ENCODE measurements at places on chromosomes 7 and 10. TPM values are rescaled to one million over a fixed set of nuclear protein-coding genes. Genes with fewer than 3 reads are reported as not detected.
A peak's percentile ranks its signal among the peaks of the same experiment; 100 is the strongest.

DNA sequence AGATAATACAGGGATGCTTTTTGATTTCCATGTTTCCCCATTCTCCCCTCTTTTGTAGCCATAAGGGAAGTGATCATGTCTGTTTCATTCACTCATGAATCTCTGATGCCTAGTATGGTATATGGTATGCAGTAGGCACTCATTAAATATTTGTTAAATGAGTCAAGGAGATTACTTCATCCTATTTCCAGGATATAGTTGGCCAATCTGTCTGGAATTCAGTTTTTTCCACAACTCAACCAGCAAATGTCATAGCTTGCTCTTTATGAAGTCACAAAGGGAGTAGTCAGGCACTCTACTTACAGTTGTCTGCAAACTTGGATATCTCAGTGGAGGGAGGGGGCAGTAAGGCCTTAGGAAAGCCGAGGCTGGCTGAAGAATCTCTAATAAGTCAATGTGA, 853.6 kb downstream of the LRMDA start:
- peak; percentile 62 for DNase-seq

DNA sequence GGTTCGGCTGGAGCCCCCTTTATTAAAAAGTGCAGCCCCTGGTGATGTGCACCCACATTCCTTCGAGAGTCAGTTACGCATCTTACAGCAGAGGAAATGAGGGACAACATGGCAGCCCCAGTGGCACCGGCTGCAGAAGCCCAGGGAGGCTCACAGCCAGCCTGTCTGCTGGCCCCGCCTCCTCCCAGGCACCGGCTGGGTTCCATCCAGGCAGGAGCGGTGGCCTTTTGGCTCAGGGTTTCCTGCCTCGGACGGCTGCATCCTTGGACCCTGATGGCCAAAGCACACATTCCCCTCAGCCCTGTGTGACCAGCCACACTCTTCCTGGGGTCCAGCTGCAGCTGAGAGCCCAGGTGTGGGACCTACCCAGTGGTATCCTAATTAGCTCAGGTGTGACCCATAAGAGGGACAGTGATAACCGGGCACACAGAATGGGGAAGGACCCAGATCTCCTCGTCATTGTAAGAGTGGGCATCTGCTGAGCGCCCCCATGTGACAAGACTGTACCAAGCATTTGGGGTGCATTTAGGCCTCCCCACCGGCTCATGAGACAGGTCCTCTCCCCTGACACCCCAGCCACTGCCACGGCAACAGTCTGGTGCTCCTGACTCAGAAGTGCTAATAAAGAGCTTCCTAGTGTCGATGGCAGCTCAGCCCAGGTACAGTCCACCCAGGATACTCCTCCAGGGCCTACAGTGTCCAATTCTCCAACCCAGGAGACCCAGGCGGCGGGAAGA, 63.3 kb upstream of the CHST15 start:
- DNase-seq = no peak

DNA sequence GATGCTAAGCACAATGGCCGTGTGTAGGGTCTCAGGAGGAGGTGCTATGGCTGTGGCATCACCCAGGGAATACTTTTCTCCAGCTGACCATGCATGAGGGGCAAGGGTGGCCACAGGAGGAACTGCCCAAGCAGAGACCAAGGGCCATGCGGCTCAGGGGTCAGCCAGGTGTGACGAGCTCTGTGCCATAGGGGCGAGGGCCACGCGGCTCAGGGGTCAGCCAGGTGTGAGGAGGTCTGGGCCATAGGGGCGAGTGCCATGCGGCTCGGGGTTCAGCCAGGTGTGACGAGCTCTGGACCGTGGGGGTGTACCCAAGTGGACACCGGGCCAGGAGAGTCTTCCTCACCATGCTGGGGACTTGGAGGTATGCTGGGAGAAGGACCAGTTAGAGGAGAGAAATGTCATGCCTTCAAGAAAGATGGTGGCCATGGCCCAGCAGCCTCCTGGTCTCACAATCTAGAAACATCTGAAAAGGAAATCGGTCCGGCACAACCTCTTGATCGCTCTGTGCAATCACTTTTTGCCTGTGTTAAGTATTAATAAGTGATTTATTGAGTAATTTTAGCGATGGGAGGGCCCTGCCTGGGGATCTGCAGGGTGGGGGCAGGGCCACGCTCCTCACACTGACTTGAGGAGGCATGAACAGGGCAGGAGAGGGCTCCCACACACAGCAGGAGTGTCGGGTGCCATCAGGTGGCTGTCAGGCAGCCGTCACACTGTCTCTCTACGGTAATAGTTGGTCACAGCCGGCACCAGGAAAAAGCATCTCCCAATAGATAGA, 265.0 kb downstream of the ADARB2 start:
- no peak for DNase-seq

GRCh38 chr7:95434557-95435421, at the start of gene PON2:
PON2 (minus strand) TSS chr7:95435028; CDS start chr7:95434951, 77 bp downstream.
- no peak for DNase-seq

DNA sequence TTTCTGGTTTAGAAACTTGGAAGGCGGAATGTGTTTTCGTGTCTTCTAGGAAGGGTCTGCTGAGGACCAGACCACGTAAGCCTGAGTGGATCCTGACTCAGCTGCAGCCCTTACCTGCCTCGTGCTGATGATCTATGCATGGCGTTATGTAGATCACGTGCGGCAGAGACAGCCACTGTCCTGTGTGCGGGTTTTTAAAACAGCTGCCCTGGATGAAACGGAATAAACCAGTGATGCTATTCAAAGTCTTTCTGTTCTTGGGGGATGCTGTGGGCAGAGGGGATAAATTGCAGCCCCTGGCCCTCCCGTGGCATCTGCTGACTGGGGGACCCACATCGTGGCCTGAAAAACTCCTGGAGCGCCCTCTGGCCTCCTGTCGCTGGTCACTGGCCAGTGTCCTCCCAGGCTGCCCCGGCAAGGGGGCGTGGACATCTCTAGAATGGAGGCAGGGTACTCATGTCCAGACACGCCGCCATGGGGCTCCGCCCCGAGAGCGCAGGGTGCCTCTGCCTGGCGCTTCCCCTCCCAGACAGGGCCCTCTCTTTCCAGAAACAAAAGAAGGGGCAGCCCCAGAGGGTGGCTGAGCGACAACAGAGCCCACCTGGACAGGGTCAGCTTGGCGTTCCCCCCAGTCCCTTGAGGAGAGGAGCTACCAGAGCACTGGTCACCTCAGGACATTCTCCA, 13.2 kb downstream of the ALKBH4 start:
- no peak for DNase-seq

- no peak for DNase-seq
Observed at GRCh38 chr10:119919826-119920225, 27.3 kb downstream of the SEC23IP start.

DNA sequence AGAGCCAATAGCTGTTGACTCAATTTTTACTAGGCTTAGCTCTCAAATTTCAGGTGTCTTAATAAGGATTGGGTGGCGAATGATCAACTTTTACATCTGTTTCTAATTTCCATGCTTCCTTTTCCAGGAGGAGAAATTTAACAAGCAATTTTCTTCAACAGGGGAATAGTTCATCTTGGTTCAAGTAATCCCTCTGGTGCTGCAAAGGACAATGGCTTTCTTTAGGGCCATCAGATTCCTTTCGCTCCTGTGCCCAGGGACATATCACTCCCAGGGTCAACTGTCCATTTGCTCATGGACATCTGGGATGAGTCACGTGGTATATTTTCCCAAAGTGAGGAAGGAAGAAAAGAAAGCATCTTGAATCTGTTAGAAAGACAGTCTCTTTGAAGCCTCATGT, 313.3 kb downstream of the FRMD4A start:
- DNase-seq = peak; percentile 73

DNA sequence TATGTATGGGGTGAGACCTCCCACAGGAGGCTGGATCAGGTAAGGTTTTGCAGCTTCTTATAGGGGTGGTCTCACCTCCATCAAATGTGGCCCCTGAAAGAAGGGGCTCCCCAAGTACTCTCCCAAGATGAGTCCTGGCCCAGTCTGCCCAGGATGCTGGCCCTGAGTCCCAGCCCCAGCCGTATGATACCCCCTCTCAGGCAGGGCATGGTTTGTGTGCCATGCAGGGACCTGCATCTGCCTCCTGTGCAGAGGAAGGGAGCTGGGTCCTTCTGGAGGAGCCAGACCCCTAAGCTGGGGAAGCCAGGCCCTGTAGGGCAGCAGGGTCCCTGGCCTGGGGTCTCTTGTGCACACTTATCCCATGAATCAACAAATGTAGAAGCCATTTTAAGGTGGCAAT, 35.1 kb upstream of the ZNF716 start:
- no peak for DNase-seq

GRCh38 chr10:34294137-34294536, 521.0 kb downstream of the PARD3 start:
- no peak for DNase-seq

DNA sequence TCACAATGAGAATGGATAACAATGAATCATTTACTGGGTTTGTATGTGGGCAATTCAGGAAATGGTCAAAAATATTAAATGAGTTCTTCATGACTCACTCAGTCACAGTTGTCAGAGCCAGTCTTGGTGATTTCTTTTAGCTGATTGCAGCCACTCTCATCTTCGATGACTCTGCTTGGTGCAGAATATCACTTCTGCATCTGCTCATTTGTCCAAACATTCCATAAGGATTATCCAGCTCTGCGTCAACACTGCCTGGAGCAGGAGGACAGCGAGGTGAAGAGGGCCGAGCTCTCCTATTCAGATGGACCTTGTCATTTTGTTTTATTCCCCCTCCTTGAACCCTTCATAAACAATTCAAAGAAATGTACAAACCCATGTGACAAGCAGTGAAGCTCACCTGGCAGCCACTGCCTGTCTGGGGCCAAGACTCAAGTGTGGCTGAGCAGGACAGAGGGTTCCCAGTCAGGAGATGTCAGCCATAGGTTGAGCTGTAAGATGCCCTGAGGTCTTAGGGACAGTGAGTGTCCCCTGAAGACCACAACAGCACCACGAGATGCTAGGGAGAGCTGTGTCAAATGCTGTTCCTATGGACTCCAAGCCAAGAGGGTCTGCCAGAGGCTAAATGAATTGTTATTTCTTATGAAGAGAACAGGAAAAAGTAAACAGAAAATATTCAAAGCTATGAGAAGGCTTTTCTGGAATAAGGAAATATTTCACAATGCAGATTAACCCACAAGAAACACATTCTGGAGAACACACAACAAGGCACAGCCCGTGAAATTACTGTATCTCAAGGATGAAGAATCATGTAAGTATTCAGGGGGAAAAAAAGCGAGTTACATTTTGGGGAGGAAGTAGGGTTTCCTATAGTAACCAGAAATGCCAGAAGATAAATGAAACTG, 33.1 kb upstream of the EGFR start:
- DNase-seq = peak; percentile 74

GRCh38 chr7:95046494-95047240, 139.3 kb downstream of the PPP1R9A start:
- DNase-seq = no peak

DNA sequence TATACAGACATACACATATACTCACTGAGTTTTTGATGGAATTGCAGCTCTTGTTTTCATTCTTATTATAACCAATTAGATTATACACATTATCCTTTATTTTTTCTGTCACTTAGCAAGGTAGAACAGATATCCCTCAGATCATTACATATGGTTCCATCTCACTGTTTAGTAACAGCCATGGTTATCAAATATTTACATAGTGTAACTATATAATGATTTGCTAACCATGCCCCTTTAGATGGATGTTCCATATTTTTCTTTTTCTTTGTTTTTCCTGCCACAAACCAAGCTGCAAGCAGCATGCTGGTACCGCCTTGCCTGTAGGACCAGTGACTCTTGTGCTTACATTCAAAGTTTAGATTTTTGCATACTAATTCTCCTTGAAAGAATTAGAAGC, 163.4 kb upstream of the NFE2L3 start:
- DNase-seq = no peak

DNA sequence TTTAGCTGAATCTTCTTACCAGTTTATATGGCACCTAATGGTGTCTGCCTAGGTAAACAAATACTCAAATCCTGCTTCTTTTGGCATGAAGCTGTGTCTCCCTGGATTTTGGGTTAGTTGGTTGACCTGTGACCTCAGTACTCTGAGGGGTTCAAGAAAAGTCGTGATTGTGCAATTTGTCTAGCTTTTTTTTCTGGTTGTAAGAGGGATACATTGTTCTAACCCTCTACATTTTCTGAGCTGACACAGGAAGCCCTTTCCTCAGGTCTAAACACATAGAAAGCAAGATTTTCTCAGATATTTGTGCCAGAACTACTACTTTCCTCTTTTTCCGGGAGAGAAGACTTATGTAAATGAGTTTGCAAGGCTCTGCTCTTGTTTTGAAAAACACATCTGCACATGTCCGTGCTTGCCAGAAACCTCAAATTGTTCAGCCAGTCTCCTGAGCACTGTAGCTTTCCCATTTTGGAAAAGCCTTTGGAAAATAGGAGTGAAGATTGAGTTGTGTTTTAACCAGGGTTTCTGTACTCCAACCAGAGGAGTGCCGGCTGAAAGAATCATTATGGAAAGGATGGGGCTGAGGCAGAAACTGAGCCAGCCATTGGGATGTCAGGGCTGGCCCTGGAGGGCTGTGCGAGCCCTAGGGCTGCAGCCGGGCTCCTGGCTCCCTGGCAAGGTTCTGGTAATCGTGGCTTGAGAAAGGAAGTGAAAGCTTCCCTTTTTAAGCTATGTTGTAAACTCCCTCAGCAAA, 31.3 kb upstream of the CXCL12 start:
- no peak for DNase-seq

DNA sequence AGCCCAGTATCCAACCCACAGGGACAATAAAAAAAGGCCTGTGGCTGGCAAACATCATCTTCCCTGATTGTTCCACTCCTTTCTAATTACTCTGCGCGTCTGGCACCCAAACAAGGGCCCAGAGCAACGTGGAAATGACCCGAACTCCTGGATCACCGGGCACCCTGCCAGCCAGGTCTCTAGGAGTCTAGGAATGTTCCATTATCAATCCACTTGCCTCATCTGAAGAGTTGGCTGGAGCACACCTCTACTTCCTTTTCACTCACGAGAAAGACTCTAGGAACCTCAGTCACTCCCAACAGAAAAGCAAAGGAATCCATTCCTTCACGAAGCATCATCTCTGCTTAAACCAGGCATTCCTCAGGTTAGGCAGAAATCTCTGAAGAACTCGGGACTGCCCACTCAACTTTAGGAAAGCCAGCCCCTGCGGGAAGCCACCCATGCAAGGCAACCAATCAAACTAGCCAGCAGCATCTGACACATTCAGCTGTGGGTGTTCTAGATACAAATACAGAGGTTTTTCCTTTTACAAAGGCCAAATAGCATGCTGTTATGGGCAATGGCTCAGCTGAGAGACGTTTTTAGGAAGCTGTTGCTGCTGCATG, 37.7 kb downstream of the ATXN7L1 start:
- no peak for DNase-seq

Gene ANKRD1
- 3.2 TPM for polyA plus RNA-seq

Gene TMEM178B
- 0.43 TPM for polyA plus RNA-seq

Gene TBXAS1
- polyA plus RNA-seq = 0.16 TPM

Gene LIPM
- not detected for polyA plus RNA-seq

Gene TMEM270
- not detected for polyA plus RNA-seq

Gene PCGF5
- polyA plus RNA-seq = 18.9 TPM

Gene MARVELD1
- 79.4 TPM for polyA plus RNA-seq

Gene ITIH2
- not detected for polyA plus RNA-seq

Gene NUTM2E
- polyA plus RNA-seq = 0.22 TPM

Gene LRIT1
- not detected for polyA plus RNA-seq

Gene FBXL13
- polyA plus RNA-seq = 0.20 TPM

Gene PLPP4
- 35.4 TPM for polyA plus RNA-seq

Gene ASAH2B
- polyA plus RNA-seq = 6.1 TPM

Gene NAT16
- polyA plus RNA-seq = 0.02 TPM

Gene ADAM12
- polyA plus RNA-seq = 8.6 TPM
